A673 (cell line): ENCODE measurements at places on chromosomes 6 and 20.
A peak's percentile ranks its signal among the peaks of the same experiment; 100 is the strongest.

GRCh38 chr6:152572338-152573088, 64.6 kb downstream of the SYNE1 start:
- DNase-seq: peak; percentile 78

DNA sequence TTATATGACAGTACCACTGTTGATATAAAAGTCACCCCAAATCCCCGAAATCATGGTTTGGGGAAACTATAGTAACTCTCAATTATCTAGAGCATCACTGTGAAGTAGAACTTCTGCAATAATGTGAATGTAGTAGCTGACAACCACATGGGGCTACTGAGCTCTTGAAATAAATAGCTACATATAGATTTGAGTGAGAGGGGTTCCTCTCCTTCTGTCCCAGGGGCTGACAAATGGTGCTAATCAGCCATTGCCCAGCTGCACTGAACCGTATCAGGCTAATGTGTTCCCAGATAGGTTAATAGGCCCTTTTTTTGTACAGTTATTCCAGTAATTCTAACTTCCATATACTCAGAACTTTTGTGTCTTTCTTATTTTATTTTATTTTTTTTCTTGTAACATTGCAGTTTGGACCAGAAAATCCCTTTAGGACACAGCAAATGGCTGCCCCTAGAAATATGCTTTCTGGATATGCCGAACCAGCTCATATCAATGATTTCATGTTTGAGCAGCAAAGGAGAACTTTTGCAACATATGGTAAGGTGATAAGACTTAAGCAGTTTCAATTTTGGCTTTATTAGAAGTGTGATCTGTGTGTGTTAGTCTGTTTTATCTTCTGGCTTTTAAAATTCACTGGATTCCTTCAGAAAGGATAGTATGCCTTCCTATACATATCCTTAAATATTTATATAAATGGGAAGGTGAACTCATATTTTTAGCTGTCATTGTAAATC, 21.1 kb downstream of the CDC40 start:
- DNase-seq: no peak

- peak; percentile 6 for DNase-seq
Measured at GRCh38 chr6:125154118-125154760, 666 bp downstream of the TPD52L1 start.

GRCh38 chr6:99746261-99746895, 139.7 kb downstream of the PRDM13 start:
- DNase-seq: peak; percentile 85

- DNase-seq: no peak
Measured at GRCh38 chr6:51396583-51396982, 577.9 kb downstream of the TFAP2B start.

GRCh38 chr6:94733066-94733465, 844.3 kb upstream of the MANEA start:
- DNase-seq: peak; percentile 23

DNA sequence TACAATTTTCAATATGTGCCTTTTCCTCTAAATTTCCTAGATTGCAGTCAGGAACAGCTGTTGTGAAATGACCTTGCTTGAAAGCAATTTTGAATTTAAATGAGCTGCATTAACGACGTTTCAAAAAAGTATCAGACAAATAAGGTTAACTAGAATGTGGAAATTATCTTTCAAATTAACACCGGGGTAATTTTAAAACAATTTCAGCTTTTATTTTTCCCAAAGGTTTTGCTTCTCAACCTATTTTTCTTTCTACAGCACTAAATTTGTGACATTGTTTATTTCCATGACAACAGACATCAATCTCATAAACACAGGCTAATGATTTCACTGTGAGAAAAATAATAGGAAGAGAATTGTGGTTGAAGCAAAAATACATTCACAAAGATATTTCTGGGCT, 38.5 kb downstream of the COL12A1 start:
- DNase-seq: no peak

DNA sequence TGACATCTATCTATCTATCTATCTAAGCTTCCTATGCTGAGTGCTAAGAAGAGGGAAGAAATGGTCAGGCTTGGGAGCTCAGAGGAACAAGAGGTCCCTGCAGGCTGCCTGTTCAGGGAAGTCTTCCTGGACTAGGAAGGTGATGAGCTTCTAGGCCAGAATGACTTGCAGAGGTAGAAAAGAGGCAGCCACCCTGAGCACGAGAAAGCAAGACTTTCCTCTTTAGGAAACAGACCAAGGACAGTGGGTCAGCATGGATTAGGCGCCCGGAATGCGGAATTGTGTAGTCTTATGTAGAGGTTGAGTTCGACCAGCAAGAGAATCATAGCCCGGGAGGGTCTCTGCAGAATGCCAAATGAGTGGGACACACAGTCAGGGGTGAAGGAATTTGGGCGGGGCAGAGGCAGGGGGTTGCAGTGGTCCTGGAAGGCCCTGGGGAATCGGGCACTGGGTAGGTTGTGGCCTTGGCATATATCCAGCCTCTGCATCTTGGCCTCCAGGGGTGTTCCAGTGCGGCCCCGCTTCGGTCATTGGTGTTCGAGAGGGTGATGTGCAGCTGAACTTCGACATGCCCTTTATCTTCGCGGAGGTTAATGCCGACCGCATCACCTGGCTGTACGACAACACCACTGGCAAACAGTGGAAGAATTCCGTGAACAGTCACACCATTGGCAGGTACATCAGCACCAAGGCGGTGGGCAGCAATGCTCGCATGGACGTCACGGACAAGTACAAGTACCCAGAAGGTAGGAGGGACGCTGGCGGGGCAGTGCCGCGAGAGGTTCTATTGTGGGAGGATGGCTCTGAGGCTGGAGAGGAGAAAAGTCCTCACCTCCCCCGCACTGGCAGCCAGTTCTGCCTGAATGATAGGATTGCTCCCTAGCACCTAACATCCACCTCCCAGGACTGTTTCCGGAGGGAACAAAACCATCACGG, 32.1 kb downstream of the TGM3 start:
- DNase-seq: no peak

DNA sequence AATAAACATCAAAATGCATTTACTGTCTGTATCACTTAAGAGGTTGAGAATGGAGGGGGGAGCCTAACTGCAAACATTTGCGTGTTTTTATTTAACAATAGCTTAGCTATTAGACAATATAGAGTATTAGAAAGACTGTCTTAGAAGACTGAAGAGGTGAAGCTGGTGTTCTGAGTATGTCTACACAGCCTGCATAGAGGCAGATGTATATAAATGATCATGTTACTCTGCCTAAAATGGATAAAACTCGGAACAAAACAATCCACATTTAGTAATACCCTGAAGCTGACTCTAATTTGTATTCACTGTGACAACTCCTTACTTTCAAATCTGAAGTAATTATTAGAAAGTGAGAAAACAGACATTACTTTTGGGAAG, 181.9 kb downstream of the GMPR start:
- no peak for DNase-seq

DNA sequence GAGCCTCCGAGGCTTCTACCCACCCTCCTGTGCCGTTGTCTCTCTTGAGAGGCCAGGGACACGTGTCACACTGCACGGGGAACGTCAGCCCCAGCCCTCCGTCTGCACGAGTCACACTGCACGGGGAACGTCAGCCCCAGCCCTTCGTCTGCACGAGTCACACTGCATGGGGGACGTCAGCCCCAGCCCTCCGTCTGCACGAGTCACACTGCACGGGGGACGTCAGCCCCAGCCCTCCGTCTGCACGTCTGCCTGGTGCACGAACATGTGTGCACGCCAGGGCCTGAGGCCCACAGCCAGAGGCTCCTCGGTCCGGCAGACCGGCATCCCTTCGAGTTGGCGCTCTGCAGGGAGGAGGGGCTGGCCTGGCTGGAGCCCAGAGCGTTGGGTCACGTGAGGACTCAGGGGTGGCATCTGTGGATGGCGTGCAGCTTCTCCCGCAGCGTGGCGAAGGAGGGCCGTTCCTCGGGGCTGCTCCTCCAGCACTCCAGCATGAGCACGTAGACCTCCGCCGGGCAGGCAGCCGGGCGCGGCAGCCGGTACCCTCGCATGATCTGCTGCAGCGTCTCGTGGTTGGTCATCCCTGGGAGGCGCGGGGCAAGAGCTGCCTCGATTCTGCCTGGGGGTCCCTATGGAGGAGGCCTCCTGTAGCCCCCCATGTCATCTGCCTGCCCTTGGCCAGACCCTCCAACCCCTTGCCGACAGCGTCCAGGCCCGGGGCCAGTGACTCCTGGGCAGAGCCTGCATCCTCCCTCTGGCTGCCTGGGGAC, 3.4 kb upstream of the PTK6 start:
- DNase-seq: no peak

GRCh38 chr6:111124406-111124805, 37.1 kb downstream of the SLC16A10 start:
- DNase-seq: no peak

- no peak for DNase-seq
Measured at GRCh38 chr6:36914227-36914794, 28.6 kb downstream of the C6orf89 start.

DNA sequence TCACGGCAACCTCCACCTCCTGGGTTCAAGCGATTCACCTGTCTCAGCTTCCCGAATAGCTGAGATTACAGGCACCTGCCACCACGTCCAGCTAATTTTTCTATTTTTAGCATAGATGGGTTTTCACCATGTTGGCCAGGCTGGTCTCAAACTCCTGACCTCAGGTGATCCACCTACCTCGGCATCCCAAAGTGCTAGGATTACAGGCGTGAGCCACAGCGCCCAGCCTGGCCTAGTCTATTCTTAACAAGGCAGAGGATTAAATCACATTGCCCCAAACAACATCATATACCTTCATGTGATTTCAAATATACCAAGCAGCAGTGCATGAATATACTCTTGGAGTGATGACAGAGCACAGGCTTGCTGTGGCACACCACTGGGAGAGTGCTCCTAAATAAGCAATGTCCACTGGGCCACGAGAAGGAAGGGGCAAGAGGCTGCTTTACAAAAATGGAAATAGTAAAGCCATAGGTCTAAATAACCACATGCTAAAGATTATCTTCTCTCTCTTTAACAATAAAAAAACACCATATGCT, 76.6 kb upstream of the TULP1 start:
- DNase-seq: no peak

- DNase-seq: no peak
Measured at GRCh38 chr20:17452441-17452840, 78.7 kb downstream of the BFSP1 start.

DNA sequence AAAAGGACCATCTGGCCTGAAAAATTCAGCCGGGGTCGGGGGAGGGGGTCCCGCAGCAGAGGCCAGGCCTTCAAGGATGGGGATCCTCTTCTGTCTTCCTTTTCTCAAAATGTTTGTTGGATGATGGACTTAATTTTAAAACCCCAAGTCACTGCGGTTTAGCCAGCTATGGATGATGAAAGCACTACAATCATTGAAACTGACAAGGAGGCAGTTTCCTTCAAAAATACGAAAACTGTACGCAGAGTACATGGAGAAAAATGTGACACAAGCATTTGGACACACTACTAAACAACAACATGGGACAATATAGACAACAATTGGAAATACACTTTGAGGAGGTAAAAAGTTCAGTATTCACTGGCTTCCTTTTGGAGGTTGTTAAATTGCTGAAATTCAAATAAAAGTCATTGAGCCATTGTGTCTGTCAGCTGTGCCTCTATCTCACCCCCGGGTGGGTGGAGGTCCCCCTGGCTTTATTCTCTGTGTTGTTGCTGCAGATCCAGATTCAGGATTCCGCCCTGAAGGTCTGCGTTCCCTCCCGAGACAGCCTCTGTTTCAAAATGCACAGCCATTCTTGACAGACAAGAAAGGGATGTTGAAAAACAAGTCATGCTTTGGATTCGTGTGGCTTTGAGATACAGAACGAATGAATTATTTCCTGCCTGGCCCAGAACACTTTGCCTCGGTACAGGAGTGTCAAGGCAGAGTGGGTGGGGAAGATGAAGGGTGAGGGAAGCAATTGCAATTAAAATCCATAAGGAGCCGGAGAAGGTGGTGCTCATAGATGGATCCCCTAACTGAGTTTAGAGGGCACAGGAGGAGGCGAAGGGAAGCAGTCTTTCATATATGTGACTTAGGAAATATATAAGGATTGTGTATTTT, 118.2 kb downstream of the TTLL2 start:
- no peak for DNase-seq

DNA sequence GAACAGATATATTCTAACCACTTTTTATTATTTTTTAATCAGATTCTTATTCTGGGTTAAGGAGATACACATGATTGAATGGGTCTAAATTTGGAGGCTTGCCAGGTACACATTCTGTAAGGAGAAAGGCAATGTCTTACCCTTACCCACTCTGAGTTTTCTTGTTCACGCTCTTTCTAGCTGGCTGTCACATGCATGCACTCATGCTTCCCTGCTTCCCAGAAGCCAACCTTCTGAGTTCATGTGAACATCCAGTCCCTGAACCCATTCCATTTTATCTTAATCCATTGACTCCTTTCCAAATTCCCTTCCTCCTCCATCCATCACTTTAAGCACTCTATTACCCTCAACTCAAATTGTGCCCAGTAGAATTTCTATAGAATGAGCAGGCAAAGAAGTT, 17.5 kb upstream of the MOCS1 start:
- no peak for DNase-seq

DNA sequence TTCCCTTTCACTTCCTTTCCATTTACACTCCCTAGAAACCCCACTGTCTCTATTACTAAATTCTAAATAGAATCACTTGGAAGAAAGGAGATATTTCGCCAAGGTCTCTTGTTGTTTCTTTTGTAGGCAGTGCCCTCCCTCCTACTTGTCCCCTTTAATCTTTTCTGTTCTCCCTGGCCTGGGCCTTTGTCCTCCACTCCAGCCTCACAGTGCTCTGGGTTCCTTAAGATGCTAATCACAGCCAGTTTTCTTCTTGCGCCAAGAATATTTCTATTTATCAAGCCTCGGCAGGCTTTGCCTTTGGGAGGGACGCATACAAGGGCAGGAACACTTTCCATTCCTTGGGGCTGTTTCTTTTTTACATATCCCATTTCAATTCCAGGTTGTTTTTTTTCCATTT, 520.6 kb upstream of the CHD6 start:
- no peak for DNase-seq

DNA sequence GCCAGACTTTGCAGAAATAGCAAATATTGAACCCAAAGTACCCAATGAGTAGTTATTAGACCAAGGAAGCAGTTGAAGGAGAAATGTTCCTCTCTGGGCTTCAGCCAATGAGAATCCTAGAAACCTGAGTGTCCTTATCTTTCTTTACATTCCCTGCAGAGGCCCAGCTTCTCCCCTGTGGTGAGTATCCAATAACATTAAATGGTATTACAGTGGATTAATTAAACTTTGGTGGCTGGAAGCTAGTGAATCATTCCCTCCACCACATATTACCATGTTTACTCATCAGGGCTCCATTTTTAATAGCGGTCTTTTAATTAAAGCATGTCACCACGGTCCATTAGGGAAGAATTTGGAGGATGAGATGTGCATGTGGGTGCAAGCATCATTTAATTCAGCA, 74.0 kb downstream of the UNC5CL start:
- DNase-seq: peak; percentile 26

- DNase-seq: no peak
Measured at GRCh38 chr6:24149296-24149695, 23.3 kb downstream of the NRSN1 start.

GRCh38 chr20:10763112-10763511, 89.3 kb upstream of the JAG1 start:
- no peak for DNase-seq

DNA sequence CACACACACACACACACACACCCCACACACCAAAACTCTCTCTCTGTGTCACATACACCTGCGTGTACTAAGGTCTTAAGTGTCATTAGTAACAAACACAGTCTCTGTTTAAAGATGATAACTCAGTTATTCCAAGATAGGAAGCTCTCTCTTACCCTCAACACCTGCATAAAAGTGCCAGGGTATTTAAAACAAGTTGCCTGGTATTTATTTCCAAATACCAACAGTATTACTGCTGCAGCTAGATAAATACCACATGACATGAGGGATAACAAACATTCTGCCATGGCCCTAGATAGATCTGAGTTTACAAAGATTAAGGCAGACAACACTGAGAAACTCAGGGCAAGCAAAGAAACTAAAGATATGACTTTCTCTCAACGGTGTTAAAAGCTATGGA, 118.5 kb downstream of the SIM1 start:
- DNase-seq: no peak
